ENCODE measurements at places on chromosomes 7 and 10.
A peak's percentile ranks its signal among the peaks of the same experiment; 100 is the strongest.

DNA sequence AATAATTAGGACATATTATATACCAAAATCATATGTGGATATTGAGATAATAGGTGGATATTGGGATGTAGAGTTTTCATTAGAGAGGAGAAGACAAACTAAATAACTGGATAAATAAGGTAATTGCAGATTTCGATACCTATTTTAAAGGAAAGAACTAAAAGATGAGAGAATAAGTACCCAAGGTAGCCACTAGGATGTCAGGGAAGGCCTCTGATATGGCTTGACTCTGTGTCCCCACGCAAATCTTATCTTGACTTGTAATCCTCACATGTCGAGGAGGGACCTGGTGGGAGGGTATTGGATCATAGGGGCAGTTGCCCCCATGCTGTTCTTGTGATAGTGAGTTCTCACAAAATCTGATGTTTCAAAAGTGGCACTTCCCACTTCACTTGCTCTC is 44.7 kb upstream of the TMEM229A start:
- no peak for DNase-seq

GRCh38 chr10:6382081-6382480 is 179.3 kb downstream of the PFKFB3 start:
- DNase-seq: peak; percentile 78

GRCh38 chr7:128022631-128023532 is 8.4 kb downstream of the LRRC4 start:
- DNase-seq: no peak

DNA sequence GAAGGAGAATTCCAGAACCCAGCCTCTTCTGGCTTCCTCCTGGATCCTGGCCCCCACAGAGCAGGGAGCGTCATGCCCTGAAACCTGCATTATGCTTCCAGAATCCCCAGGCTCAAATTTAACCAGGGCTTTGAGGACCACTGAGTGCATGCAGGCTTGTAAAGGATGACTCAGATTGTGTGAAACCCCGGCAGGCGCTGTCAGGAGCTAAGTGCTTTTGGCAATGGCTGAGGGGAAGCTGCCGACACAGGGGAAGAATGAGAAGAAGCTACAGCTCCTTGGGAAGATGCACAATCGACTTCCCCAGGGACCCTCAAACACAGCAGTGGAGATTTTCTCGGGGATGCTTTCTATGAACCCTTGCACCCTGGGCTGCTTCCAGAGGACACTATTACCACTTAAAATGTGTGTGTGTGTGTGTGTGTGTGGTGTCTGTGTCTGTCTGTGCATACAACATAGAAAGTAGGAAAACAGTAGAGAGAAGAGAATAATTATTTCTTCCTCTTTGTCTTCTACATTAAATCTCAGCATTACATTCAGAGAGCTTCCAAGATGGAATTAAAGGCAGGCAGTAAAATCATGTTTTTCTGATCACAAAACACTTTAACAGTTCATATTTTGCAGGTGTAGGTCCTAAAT is 183.5 kb upstream of the INHBA start:
- DNase-seq: peak; percentile 20

GRCh38 chr10:96971324-96971723 is 139.2 kb downstream of the LCOR start:
- DNase-seq: no peak

GRCh38 chr10:120483651-120484301 is 26.7 kb downstream of the PLPP4 start:
- DNase-seq: no peak

- no peak for DNase-seq
Measured at GRCh38 chr7:156612930-156613329, 27.6 kb upstream of the RNF32 start.

DNA sequence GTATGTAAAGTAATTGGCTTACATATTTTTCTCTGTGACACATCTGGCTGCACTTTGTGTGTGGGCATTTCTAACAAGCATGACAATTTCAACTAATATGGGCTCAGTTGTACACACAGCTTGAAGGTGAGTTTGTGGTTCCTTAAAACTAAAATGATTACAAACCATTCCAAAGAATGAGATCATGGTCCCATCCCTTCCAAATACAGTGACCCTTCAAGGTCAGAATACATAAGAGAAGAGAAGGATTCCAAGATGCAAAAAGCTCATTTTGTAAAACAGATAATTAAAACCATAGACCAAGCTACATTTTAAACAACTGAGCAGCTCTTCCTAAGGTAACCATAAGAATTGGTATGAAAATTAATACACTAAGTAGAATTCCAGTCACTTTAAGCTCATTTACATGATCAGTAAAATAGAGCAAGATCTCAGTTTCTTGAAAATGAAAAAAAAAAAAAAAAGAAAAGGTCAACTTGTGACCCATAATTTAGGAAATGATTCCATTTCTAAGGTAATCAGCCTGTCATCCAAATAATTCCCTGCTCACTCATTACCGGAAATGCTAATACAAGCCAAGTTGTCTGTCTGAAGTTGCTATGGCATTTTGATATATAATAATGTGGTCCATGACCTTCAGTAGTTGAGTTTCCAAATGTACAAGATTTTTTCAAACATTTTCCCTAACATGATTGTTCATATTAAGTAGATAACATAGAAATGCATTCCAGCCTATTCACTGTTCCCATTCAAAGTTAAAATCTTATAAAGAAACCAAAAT is 688.5 kb downstream of the PARD3 start:
- no peak for DNase-seq

- no peak for DNase-seq
Measured at GRCh38 chr7:43502941-43503340, 80.0 kb upstream of the STK17A start.

DNA sequence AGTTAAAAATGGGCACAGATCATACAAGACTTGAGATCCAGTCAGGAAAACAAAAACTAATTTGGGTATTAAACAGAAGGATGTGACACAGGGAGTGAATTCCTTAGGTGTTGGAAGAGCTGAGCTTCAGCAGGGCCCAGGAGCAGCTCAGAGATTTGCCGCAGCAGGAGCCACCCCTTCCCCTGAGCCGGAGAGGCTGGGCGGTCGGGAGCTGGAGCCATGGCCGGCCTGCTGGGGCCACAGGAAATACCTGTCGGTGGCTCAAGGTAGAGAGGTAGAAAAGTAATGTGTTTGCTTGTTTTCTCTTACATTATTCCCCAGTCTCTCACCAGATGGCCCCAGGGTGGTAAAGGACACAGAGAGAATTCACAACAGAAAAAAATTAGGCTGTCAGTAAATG is 52.2 kb downstream of the DYNC2I1 start:
- DNase-seq: no peak

DNA sequence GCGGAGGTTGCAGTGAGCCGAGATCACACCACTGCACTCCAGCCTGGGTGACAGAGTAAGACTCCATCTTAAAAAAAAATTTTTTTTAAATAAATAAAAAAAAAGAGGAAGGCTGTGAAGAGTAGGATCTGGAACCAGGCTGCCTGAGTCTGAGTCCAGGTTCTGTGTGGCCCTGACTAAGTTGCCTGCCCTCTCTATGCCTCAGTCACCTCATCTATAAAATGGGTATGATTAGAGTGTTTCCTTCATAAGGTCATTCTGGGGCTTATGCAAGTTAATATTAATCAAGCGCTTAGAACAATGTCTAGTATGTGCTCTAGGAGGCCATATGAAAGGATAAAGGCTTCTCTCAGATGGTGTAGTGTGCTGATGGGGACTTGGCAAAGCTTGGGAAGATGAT is 12.3 kb downstream of the COL26A1 start:
- no peak for DNase-seq

DNA sequence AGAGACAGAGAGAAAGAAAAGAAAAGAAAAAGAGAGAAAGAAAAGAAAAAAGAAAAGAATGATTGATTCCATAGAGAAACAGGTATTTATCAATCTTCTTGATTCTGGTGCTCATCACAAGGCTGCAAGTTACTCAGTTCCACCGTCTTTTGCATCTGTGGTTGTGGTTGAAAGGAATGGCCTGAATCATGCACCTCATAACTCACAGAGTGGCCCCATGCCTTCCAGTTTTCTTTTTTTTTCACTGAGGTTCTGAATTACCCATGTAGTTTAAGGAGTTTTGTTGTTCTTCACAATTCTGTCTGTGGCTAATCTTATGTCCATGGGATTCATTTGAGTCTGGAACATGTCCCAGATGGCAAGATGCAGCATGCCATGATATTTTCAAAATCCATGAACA is 156.0 kb downstream of the ZNF33B start:
- DNase-seq: no peak

DNA sequence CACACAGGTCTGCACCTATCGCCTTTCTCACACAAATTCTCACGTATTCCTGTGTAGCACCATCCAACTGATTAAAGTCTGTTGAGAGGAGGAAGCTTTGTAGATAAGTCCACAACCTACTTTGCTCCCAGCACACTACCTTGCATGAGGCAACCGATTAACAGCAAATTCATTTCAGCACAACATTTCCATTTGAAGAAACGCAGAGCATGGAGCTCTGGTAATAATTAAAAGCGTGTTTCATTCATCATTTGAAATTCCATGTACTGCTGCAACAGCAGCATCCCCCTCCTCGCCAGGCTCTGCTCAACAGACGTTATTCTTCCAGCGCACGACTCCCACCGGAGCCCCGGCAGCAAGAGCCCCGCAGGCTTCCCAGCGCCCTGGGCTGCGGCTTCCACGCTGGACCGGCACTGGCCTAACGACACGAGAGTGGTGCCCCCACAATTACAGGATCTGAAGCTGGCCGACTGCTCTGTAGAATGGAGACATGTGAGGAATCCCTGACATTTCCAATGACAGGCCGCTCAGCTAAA is 118.8 kb downstream of the DIP2C start:
- DNase-seq: no peak

DNA sequence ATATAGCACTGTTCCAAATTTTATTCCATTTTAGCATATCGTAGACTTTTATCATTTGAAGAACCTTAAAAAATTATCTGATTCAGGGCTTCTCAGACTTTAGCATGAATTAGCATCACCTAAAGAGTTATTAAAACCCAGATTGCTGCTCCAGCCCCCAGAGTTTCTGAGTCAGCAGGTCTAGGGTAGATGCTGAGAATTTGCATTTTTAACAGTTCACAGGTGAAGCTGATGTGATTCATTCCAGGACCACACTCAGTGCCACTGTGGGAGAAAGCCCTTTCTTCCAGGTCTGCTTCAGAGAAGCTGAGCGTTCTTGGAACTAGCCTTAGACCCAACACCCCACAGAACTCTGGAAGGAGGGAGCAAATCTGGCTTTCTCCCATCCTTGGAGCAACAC is 174.1 kb upstream of the YAE1 start:
- no peak for DNase-seq

DNA sequence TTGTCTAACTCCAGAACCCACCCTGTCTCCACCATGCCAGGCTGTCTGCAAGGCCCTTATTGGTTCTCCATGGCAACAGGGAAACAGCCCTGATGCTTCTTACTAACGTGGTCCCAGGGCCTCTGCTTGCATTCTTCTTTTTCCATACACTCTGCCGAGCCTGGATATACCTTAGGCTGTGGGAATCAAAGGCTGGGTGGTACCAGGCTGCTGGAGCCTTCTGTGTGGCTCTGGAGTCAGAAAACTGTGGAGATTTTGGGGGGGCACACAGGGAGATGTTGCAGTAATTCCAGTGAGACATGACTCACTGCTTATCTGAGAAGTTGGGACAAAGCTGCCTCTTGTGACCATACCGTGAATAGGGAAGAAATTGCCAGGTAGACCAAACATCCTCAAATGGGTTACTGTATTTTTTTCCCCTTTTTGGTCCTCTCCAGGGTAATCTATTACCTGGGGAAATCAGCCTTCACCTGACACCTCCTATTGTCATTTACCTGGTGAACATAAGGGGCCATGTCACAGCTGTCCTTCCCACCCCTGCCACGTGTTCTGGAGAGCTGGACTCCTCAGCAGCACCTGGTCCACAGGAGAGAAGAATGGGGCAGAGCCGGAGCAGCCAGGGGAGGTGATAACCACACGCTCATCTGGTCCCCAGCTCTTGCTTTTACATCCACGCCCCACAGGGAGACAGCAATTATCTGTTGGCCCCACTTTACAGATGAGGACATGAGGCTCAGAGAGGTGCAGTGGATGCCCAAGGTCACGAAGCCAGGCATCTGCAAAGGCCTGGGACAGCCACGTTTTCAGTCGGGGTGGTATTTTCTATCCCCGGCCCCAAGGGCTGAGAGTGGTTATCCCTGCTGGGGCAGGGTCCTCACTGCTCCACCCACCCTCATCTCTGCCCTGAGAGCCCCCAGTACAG is 4.6 kb downstream of the CHST3 start:
- no peak for DNase-seq

DNA sequence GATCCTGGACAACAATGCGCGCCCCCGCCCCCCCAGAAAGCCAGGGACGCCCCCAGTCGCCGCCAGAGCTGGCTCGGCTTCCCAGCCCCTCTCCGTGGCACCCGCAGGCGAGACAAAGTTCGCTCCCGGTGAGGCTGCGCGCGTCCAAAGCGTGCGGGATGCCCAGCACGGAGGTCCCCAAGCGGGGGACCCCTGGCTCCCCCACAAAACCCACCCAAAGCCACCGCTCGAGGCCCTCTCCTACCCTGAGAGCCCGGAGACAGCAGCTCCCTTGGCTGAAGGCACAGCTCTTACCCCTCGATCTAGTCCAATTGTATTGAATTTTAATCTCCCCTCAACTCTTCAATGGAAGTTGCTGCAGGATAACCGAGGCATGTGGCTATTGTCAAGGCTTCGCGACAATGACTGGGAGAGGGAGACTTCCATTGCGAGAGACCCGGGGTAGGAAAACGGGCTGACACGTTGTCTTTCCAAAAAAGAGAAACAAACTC is 305.3 kb downstream of the PRPF18 start:
- no peak for DNase-seq

GRCh38 chr7:74026903-74027682 is 880 bp upstream of the ELN start:
- DNase-seq: peak; percentile 86

DNA sequence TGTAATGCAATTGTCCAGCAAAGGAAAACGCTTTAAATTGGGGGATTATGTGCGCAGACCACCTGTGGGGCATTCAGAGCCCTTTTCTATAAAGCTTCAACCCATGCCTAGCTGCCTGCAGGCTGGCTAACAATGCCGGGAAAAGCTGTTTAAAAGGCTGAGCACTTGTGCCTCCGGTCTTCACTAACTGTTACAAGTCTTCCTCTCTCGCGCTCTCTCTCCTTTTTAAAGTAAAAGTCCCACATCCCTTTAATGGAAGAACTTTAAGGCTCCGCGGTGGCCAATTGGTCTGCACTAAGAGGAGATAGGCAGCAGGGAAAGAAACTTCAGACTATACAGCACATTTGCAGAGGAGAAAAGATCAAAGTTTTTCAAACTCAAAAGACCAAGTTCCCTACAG is 4.6 kb downstream of the FZD8 start:
- DNase-seq: no peak
